ENCODE measurements at places on chromosomes 16 and 17.
A peak's percentile ranks its signal among the peaks of the same experiment; 100 is the strongest.

- peak; percentile 78 for DNase-seq
These were observed 63.6 kb downstream of the SMG6 start for GRCh38 chr17:2239882-2240430.

DNA sequence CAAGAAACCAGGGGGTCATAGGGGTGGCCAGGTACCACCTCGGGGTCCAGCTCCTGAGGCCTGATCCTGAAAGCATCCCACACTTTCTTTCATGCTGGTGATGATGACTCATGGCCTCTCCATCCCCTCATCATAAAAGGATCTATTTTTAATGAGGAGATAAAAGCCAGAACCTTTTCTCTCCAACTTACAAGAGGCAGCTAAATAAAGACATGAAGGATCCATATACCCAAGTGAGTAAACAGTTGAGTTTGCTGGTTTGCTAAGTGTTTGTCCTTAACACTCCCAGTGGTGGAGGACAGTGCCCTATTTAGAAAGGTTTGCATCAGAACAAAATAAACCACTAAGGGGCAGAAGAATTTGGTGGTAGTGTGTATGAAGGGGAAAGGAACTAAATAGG, 383.8 kb downstream of the GRIN2A start:
- DNase-seq = no peak

- DNase-seq = no peak
These were observed 15.7 kb downstream of the BCAR1 start for GRCh38 chr16:75235721-75236193.

DNA sequence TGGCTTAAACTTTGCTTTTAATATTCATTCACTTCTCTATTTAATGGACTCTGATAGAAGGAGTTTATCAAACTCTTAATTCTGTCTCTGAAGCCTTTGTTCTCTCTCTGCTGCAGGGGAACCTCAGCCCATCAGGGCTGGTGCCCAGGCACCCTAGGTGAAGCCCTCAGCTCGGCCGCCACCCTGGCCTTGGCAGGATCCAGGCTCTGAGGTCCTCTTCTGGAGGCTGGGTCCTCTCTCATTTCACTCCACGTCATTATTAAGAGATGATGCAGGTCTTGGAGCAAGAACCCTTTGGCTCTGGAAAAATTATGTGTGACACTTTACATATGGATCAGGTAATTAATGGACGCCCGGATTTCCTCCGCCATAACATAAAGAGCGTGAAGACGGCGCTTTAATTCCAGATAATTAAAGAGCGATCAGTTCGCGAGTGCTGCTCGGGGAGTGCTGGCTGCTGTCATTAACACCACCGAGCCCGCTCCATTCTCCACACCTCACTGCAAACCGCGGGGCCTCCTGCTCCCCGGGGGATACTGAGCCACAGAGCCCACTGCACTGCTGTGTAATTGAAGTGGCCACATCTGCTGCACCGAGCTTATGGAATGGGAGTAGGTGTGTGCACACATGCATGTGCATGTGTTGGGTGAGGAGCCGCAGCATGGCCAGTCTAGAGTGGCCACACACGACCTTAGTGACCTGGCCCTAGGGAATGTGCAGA, 259.4 kb upstream of the TNRC6C start:
- no peak for DNase-seq

- DNase-seq = peak; percentile 75
These were observed 26.3 kb downstream of the NFE2L1 start for GRCh38 chr17:48074322-48075081.

DNA sequence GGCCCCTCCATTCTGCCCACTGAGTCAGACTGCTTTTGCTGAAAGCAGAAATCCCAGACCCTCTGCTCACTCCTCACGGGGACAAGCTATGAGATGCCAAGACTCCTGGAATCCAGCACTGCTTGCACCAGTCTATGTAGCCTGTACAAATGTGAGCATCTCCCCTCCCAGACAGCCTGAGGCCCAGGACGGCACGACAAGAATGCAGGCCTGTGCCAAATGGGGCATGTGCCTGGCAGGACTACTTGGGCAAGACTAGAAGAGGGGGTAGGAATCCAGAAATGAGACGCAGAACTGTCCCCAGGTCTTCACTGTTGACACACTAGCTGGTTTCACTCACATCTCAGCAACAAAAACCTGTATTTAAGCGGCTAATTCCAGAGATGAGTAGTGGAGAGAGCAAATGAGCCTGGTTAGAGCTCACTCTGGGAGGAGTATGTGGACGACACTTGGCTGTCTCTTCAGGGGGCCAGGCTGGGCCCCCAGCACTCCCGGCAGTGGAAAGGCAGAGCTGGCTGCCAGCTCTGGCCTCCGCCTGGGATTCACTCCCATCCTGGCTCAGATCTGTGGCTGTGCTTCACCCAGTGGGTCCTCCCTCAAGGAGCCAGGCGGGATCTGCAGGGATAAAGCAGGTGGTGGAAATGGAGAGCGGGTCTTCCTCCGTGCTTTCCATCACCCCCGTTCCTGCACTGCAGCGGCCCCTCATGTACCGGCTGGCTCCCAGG, 2.9 kb upstream of the MYO1C start:
- DNase-seq = no peak

DNA sequence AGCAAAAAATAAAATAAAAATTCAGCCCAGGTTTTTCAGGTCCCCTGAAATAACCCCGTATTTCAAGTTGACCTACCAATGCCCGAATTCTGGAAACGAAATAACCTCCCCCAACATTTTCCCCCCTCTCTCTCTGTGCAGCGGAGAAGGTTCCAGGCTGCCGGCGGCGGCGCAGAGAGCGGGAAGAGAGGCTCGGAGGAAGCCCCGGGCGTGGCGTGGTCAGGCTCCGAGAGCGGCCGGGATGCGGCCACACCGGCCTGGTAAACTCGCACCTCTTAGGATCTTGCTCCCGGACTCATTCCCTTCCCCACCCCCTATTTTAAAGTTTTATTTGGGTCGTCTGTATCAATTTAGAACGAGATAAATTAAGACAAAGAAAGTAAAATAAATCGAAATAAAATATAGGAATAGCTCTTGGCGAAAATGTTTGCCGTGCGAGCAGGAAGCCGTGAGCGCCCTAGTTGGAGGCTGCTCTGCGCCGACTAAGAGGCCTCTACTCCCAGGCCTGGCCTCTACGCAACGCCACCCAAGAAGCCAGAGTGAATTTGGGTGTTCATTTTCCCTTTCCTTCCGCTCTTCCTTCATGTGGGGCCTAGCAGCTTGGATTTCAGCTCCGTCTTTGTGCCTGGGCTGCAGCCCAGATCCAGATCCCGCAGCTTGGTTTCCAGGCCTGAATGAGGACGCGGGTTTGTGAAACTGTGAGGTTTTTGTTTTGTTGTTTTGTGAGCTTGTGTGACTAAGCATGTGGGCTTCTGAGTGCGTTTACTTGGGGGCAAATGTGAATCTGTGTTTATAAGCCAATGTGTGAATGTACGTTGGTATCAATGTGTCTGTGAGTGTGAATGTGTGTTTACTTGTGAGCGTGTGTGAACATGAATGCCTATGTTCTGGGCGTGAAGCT, 1.5 kb upstream of the HOXB6 start:
- no peak for DNase-seq

DNA sequence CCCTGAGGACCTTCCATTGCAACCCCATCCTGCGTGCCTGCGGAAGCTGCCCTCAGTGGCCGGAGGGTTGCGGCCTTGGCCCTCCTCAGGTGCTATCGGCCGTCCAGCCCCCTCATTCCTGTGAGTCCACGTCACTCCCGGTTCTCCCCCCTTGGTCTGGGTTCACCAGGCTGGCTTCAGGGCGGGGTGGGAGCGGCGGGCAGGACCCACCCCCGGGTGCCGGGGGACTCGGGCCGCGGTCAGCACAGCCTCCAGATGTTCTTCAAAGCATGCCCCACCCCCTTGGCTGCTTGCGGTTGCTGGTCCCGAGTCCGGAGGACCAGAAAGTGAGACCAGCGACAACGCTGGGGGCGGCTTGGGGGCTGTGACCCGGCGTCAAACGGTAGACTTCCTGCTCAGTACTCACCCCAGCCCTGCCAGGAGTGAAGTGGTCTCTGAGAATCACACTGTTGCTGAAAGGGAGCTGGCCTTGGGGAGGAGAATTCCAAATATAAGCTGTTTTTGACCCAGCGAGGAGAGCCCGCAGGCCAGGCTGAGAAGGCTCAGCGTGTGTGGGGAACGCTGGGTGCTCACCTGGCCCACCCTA, 4.5 kb downstream of the ZNF469 start:
- no peak for DNase-seq

GRCh38 chr16:81427219-81427618, 17.4 kb upstream of the CMIP start:
- DNase-seq = no peak

- DNase-seq = no peak
These were observed 11.1 kb downstream of the PRCD start for GRCh38 chr17:76550712-76551615.

- DNase-seq = no peak
These were observed 5.6 kb upstream of the CYBA start for GRCh38 chr16:88656291-88656980.

- no peak for DNase-seq
These were observed 370.8 kb downstream of the SEC14L1 start for GRCh38 chr17:77511514-77512061.

All from RKO (cell line).